Left forelimb (tissue), 1 donor: ENCODE measurements at places on chromosomes 11 and 22.

DNA sequence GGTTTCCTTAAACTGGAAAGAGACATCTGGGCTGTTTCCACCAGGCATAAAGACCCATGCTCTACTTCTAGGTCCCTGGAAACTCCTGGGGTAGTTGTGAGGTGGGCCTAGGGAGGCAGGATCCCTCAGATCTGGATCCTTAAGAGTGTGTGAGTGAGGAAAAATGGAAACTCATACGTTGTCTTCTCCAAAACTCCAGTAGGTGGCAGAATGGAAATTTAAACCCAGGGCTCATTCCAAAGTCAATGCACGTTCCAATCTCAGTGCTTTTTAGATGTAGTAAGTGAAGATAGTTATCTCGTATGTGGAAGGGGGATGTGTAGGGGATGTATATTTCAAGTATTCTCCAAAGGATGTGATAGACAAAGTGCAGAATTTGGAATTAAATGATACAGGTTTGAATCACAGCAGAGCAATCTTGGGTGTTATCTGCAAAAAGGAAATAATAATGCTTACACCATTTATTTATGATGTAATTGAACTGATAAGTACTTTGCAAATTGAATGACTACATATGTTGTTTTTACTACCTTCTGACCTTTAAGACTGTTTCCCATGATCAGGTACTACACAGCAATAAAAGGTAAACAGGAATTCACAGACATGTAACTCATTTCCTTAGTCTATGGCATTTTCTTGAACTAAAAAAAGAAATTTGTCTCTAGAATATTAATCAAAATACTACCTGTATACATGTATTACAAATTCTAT, 13.1 kb upstream of the MMP1 start:
- no peak for DNase-seq

DNA sequence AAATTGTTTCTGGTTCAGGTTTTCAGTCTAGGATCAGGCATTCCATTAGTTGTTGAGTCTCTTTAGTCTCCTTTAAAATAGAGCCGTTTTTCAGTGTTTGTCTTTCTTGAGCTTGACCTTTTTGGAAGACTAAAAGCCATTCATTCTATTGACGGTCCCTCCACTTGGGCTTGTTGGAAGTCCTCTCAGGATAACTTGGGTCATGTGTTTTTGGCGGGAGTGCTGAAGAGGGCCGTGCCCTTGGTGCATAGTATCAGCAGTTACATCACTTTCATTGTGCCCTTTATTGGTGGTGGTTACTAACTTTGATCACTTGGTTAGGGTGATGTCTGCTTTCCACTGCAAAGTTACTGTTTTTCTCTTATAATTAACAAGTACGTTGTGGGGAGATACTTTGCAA, 20.8 kb downstream of the CECR2 start:
- DNase-seq: no peak

GRCh38 chr11:95835768-95836488, 45.6 kb downstream of the CEP57 start:
- DNase-seq: no peak

DNA sequence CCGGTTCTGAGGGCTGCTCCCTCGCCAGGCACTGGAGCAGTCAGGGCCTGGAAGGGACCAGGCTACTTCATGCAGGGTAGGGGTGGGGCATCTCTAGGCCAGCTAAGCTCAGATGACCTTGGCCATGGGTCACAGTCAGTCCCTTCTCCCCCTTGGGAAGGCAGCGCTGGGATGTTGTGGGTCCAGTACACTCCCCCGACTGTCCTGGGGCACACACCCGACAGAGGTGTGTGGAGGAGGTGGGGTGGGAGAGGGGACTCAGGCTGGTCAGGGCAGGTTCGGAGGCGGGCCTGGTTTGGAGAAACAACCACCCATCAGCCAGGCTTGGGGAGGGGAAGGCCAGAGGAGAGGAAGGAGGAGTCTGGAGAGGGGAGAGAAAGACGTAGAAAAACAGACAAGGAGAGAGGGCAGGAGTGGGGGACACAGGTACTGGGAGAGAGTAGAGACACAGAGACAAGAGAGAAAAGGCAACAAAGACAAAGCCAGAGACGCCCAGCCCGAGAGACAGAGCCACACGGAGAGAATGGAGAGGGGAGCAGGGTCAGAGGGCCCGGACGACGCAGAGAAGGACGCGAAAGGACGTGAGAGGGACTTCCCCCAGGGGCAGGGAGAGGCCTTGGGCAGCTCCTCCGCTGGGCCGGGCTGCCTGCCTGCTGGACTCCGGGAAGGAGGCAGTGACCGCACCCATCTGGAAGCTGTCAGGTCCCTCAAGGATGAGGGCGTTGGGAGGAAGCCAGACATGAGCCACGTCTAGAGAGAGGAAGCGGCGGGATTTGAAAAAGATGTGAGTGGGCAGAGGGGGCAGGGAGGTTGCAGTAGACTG, 30.6 kb upstream of the TSKU start:
- DNase-seq: peak; percentile 76

- peak; percentile 48 for DNase-seq
Measured at GRCh38 chr22:36192542-36192941, 9.1 kb downstream of the APOL4 start.

DNA sequence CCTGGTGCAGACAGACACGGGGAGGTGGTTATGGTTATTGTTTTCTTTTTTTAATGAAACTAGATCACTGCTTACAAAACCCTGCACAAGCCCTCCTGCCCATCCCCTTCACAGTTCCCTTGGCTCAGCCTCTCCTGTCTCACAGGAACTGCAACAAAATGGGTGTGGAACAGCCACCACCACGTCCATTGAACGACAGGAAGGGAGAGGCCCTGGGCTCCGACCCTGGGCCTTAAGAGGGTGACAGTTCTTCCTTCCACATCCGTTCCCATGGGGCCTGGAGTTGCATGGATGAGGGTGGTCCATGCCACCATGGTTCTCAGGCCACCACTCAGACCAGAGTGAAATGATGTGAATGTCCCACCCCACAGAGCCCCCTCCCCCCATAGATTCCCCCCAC, 15.7 kb downstream of the PRPF19 start:
- no peak for DNase-seq

DNA sequence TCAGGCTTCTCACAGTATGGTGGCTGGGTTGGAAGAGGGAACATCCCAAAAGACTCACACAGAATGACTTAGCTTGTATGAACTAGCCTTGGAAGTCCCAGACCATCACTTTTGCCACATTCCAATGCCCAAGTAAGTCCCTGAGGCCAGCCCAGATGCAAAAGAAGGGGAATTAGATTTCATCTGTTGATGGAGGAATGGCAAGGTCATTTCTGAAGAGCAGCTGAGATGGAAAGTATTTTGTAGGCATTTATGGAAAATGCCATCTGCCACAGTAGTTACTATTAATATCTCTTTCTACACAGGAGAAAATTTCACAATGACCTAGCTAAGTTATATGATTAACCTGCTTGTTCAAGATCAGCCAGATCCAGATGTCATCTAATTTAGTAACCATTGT, 58.8 kb downstream of the ENDOD1 start:
- DNase-seq: no peak

DNA sequence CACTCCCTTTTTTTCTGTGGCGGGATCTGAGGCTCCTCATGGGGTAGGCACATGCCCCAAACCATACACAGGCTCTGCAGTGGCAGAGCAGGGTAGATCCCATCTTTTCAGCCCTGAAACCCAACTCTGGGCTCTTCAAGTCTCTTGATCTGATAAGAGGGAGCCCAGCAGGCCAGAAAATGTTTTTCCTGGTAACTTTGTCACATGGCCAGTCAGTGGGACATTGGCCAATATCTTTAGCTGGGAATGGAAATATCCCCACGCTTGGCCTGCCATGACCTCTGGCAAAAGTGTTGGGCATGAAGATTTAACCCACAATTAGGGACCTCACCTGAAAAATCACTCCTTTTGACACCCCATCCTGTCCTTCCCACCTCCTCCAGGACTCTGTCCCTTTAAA, 8.1 kb downstream of the INPP5J start:
- DNase-seq: no peak
